ENCODE measurements at places on chromosomes 7 and 10.
A peak's percentile ranks its signal among the peaks of the same experiment; 100 is the strongest.

DNA sequence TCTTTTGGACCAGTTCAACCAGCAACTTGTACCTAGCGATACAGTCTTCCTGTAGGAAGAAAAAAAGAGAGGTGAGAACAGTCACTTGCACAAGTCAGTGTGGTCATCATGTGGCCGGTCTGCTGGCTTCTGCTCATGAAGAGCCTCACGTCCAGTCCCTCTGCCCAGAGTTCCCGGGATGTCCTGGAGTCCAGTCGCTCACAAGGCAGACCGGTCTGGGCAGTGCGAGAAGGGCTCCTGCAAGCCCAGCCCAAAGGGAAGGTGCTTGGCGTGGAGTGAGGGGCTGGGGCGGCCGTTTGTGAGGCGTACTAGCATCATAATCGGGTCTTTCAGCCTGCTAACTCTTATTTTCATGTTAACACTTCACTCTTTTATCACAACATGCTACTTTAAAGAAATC is 222.7 kb downstream of the MLLT10 start:
- no peak for DNase-seq

- no peak for DNase-seq
Measured at GRCh38 chr7:77454802-77455201, 38.7 kb upstream of the GSAP start.

DNA sequence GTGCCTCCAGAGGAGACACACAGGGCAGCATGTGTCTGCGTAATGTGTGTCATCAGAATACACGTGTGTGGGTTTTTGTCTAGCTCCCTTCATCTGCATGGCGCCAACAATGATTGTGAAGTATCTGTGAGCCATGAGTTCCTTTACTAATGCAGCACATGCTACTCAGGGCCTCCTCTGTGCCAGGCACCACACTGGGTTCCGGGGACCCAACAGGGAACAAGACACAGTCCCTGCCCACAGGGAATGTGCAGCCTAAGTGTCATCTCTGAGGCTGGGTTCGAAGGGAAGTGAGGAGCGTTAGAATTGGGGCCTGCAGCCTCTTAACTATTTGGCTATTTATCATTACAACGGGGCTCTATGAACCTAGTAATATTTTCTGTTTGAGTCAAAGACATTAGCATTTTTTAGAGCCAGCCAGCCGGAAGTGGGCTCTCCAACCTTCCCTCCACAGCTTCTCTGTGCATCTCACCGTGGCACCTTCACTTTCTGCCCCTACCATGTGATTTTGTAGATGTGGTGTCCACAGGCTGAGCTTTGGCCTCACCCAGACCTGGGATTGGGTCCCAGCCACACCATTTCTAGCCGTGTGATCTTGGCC is 43.9 kb upstream of the SRGN start:
- no peak for DNase-seq

DNA sequence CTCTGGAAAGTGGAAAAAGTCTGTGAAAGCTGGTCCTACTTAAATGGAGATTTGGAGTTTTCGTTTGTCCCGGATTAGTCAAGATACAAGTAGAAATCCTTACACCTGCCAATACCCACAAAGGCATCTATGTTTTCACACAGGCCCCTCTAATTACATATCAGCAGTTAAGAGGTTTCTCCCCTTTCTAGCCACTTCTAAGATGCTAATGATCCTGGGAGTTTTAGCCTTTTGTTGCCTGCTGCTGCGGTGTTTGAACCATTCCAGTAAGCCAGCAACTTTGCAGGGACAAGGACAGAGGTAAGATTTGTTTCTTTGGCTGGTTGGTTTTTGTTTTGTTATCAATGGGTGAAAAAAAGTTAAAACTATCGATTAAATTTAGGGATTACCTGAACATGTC is 5.8 kb upstream of the C1QL3 start:
- DNase-seq = no peak

GRCh38 chr7:143285470-143285778 is 666 bp downstream of the TMEM139 start:
- no peak for DNase-seq

- DNase-seq = no peak
Measured at GRCh38 chr7:102434039-102434486, 688 bp downstream of the ORAI2 start.

GRCh38 chr10:12872577-12872976 is 128.9 kb downstream of the CCDC3 start:
- DNase-seq = no peak

DNA sequence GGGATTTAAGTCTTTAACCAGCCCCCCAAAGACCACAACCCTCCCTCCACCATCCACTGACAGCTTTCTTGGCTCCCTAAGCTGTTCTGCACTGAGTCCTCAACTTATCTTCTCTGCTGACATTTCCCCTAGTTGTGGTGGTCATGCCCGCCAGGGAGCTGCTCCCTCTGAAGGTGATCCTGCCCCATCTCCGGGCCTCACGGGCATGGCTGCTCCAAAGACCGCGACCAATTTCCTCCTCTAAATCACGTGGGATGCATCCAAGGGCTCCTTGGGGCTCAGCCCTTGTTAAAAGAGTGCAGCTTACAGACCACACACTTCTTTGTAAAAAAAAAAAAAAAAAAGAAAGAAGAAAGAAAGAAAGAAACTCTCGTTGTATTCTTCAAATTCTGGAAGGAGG is 27.1 kb upstream of the KLF6 start:
- no peak for DNase-seq

GRCh38 chr10:96440361-96441292 is 73.1 kb downstream of the TLL2 start:
- DNase-seq = no peak

DNA sequence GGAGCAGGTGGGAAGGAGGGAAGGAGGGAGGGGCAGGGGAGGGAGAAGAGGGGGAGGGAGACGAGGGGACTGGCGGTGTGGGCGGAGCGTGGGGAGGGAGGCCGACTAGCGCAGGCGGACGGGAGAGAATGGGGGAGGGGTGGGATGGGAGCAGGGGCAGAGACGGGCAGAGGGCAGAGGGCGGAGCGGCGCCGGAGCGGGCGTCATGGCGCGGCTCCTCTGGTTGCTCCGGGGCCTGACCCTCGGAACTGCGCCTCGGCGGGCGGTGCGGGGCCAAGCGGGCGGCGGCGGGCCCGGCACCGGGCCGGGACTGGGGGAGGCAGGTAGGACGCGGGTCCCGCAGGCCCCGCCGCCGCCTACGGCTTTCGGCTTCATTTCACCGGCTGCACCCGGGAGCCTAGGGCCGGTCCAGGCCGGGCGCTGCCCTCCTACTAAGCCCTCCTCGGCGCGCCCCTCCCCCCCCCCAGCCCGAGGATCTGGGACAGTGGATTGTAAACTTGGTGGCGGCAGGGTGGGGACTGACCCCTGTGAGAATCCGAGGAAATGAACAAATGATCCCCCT is at the start of gene MSRB2:
TSS of gene MSRB2 (plus strand) at position 176 of the 562 bp plus-strand sequence. CDS start at position 206, 30 bp downstream.
- peak; percentile 83 for DNase-seq

- DNase-seq = no peak
Measured at GRCh38 chr7:107788662-107789061, 14.4 kb downstream of the SLC26A3 start.

DNA sequence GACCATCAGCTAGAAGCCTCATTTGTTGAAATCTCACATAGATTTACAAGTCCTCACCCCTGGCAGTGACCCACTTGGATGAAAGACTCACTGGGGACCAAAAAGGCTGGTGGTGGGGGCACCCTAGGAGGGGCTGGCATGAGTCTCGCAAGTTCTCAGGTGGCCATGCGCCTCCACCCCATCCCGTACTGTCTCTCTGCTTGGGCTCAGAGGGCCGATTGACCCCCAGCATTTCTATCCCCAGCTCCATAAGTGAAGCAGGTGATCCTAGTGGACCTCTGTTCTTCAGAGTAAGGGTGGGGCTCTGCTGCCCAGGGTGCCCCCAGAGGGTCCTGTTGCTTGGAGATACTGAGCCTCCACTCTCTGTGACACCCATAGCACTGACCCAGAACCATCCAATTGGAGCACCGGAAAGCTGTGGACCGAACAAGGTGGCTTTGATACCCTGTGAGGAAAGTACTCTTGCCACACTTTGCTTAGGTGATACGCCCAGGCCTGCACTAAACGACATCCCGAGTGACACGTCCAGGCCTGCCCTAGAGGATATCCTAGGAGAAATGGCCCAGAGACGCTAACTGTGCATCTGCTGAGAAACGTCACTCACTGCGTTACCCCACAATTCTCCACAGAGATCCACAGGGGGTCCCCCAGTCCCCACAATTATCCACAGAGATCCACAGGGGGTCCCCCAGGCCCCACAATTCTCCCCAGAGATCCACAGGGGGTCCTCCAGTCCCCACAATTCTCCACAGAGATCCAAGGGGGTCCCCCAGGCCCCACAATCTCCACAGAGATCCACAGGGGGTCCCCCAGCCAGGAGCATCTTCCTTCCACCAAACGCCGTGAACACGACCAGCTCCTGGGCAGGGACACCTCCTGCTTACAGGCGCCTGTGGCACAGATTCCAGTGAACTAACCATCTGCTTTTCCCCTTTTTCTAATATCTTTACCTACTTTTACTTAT is 262.9 kb downstream of the PTPRN2 start:
- no peak for DNase-seq

- no peak for DNase-seq
Measured at GRCh38 chr10:132141526-132142395, 45.0 kb upstream of the DPYSL4 start.

GRCh38 chr10:112120491-112120890 is 63.1 kb downstream of the GPAM start:
- no peak for DNase-seq

DNA sequence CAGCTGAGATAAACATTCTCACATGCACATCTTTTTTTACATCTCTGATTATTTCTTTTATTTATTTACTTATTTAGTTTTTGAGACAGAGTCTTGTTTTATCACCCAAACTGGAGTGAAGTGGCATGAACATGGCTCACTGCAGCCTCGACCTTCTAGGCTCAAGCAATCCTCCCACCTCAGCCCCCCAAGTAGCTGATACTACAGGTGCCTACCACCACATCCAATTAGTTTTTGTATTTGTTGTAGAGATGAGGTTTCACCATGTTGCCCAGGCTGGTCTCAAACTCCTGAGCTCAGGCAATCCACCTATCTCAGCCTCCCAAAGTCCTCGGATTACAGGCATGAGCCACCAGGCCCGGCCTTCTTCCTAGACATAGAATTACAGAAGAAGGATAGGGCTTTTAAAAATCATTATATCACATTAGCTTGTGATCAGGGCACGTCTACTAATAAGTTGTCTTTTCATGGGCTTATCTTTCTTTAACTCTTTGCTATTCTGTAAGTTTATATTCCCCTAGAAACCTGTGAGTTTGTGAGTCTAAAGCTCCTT is 5.9 kb downstream of the ASB15 start:
- no peak for DNase-seq

DNA sequence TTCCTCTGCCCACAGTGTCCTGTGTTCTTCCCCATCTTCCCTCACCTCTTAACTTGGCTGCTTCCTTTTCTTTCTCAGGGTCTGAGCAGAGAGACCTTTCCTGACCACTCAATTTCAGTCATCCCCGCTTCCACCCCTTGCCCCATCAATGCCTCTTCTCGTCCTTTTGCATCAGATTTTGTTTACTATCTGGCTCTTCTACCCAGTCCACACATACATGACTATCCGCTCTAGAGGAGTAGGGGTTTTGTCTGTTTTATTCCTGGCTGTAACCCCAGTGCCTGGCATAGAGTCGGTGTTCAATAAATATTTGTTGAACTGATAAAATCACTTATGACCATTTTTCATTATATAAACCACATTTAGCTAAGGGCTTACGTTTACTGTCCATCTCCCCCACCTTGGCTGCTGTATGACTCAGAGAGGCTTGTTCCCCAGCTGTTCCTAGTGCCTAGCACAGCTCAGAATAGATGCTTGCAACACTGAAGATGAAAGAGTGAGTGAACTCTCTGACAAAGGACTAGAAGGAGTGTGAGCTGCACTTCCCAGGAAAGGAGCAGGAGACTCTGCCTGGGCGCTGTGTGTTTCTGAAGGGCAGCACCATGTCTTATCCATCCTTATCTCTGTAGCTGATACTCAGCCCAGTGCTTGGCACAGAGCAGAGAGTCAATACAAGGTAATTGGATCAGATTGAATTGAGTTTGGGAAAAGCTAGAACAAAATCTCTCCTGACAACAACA is 21.9 kb downstream of the ARID5B start:
- no peak for DNase-seq

DNA sequence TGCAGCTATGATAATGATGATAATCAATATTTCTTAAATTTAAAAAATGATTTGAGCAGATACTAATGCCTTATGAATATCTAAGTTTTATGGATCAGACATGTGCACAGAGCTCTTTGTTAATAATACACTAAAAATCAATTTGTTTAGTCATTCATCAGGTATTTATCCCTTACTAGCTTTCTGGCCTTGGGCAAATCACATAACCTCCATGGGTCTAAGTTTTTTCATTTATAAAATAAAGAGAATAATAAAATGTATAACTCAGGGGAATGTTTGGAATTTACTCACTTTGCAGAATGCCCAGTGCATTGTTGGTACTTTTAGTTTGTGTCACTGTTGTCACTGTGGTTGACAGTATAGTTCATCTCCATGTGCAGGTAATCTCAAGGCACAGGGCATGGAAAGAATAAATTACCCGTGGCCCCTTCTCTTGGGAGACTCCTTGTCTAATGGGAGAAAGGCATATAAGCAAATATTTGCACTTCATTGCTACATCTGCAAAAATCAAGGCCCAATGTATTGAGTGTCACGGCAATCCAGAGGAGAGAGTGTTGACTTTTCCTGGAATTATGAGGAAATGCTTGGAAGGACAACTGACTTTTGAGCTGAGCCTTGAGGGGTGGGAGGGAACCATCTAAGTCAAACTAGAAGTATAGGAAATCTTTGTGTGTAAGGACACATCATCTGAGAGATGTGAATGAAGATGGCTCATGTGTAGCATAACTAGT is 64.7 kb upstream of the CTTNBP2 start:
- no peak for DNase-seq

DNA sequence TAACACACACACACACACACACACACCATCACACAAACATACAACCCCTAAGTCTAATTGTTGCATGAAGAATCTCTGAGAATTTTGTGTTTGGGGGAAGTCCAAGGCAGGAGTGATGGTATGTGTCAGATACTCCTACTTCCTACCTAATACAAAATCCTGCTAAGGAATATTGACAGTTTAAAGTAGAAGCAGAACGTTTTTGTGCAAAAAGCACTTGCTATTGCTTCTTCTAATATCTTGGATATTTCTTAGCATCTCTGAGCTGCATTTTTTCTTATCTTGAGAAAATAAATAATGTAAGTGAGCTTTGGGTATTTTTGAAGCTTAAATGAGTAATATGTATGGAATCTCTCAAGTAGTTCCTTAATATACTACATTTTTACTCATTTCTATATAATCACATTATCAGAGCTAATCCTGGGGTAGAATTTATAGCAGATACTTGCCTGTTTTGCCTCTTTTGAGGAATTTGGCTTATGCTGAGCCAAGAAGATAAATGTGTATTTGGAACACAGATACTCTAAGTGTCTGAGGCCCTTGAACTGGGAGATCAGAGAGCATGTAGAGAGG is 212.3 kb downstream of the DKK1 start:
- DNase-seq = no peak

- DNase-seq = no peak
Measured at GRCh38 chr7:47978790-47979144, 648 bp downstream of the HUS1 start.

- DNase-seq = no peak
Measured at GRCh38 chr10:107423903-107424302, 259.4 kb upstream of the SORCS1 start.

GRCh38 chr10:80552151-80552646 is 14.5 kb downstream of the SH2D4B start:
- DNase-seq = peak; percentile 50

GRCh38 chr7:22864855-22865601 is 42.4 kb upstream of the TOMM7 start:
- no peak for DNase-seq

Data from HuH-7.5 (cell line).